Common myeloid progenitor, CD34-positive (primary cell): ENCODE measurements at places on chromosomes 4 and X.

- DNase-seq: no peak
These were observed 1130.9 kb upstream of the PRKX start for GRCh38 chrX:4844376-4844775.

GRCh38 chr4:124745985-124746801 lies 33.7 kb upstream of the ANKRD50 start:
- DNase-seq: no peak

DNA sequence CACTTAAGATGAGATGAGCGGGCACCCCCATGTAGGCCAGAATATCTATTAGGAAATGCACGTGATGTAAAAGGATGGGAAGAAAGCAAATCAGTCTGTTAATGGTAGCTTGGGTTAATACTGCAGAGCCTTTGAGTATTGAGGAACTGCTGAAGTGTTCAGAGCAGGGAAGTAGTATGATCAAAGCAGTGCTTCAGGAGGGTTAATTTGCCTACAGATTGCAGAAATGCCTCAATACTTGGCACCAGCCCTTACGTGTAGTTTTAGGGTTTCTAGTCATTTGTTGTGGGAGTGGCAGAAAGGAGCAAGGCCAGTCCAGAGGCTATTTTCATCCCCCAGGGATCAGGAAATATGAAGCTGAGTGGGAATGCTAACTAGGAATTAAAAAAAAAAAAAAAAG lies 19.7 kb downstream of the ZFX start:
- DNase-seq: no peak

DNA sequence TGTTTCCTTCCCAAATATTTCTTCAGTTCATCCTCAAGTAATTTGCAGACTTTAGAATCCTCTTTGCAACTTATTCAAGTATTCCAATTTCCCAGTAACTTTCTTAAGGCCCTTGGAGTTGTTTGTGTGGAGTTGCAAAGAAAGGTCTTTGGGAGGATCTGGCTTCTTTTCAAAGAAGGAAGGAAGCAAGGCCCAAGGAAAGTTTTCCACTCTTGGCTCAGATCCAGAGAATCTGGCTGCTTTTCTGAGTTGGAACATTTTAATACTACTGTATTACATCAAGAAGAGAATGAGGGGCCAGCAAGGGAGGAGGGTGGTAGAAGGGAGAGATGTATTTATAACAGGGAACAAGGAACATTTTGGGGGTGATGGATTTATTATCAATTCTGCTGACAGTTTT lies 10.5 kb downstream of the CDX4 start:
- DNase-seq: no peak

- no peak for DNase-seq
These were observed 1137.6 kb upstream of the IGFBP7 start for GRCh38 chr4:58247792-58248191.

GRCh38 chr4:179307297-179308136 lies 1865.3 kb upstream of the AGA start:
- DNase-seq: peak; percentile 49

GRCh38 chr4:142043509-142043908 lies 407.1 kb downstream of the IL15 start:
- DNase-seq: no peak

DNA sequence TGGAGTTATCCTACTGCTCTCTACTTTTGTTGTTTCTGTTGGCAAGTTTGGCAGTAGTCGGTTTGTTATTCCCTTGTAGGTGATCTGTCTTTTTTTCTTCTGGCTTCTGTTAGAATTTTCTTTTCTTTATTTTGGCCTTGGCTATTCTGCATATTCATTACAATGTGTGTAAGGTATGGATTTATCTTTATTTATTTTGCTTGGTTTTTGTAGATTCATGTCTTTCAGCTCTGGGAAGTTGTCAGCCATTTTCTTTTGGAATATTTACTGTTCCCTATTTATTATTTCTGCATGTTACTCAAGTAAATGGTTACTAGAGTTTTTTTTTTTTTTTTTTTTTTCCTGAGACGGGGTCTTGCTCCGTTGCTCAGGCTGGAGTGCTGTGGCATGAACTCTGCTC lies 12.6 kb downstream of the ADD1 start:
- no peak for DNase-seq

- peak; percentile 31 for DNase-seq
These were observed 212.7 kb downstream of the CENPC start for GRCh38 chr4:67332627-67333026.
